ENCODE measurements at places on chromosomes 6 and 20. TPM values are rescaled to one million over a fixed set of nuclear protein-coding genes. Genes with fewer than 3 reads are reported as not detected.

The PHACTR3 gene
- not detected for total RNA-seq

The TBPL1 gene
- 33.7 TPM for total RNA-seq

The RCAN2 gene
- total RNA-seq, result not detected

The TSPO2 gene
- total RNA-seq, result not detected

Measured in T-helper 17 cell (primary cell).